ENCODE measurements at places on chromosomes 7 and 10. TPM values are rescaled to one million over a fixed set of nuclear protein-coding genes. Genes with fewer than 3 reads are reported as not detected.

- DNase-seq: peak; percentile 39
Measured at GRCh38 chr10:133276435-133277201, at the start of gene ADAM8. Gene ADAM8, minus strand, starts transcription at chr10:133276868. Its CDS starts 51 bp downstream, at chr10:133276817.

DNA sequence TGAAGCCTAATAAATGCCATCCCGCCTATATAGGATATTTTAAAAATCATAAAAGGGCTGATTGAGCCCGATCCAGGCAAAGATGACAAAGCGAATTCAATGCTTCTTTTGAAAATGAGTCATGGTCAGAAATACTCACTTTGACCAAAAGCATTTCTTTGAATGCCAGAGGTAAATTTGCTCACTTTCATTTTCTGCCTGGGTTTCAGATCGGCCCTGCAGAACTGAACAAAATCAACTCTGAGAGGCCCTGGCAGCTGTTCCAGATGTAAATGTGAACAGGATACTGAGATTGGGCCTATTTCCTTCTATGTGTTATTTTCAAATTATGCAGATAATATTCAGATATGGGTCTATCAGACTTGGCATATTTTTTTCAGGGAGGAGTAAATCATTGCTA, 114.8 kb upstream of the ARID5B start:
- peak; percentile 53 for DNase-seq

DNA sequence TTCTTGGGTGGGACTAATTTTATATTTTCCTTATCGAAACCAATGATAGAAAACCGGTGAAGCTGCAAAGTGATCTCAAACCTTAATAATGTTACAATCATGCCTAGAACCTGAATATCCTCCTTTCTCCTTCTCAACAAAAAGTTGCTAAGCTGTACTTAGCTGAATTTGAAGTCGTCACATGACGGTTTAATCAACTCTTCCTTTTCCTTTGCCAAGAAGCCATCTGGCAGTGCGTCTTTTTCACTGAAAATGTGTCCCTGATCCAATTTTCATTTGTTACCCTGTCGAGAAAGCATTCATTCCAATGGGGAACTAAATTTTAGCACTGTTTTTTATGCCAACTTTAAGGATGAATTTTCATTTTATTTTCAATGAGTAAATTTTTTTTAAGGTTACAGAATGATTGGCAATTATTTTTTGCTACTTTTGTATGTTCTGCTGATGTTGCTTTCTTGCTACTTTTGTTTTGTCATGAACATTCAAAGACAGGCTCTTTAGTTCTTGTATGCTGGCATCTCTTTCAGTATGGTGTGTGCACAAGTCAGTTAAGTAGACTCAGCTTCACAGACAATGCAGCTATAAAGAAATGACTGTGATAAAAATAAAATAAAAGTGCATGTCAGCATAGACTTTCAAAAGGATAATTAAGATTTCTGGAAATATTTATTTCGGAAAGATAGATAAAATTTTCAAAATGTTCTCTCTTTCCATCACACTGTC, 980.0 kb downstream of the DNAJB9 start:
- DNase-seq: no peak

GRCh38 chr10:70354556-70354955, 27.9 kb downstream of the LRRC20 start:
- DNase-seq: no peak

DNA sequence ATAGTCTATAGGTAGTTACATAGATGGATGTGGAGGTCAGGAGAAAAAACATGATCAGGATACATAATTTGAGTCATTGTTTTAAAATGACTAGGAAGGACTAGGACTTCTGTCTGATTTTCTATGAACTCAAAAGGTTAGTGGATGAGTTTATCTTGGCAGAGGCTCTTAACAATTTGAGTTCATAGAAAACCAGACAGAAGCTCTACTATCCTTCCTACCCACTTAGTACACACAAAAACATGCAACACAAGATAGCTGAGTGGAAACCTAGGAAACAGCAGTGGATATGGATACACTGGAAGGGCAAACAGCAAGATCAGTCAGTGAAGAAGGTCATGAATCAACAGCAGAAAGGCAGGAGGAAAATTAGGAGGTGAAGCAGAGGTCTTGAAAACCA, 84.6 kb downstream of the VPS50 start:
- no peak for DNase-seq

GRCh38 chr7:143415742-143416397, 7.2 kb upstream of the EPHA1 start:
- no peak for DNase-seq

- DNase-seq: no peak
Measured at GRCh38 chr10:97736403-97736901, 476 bp upstream of the ZFYVE27 start.

DNA sequence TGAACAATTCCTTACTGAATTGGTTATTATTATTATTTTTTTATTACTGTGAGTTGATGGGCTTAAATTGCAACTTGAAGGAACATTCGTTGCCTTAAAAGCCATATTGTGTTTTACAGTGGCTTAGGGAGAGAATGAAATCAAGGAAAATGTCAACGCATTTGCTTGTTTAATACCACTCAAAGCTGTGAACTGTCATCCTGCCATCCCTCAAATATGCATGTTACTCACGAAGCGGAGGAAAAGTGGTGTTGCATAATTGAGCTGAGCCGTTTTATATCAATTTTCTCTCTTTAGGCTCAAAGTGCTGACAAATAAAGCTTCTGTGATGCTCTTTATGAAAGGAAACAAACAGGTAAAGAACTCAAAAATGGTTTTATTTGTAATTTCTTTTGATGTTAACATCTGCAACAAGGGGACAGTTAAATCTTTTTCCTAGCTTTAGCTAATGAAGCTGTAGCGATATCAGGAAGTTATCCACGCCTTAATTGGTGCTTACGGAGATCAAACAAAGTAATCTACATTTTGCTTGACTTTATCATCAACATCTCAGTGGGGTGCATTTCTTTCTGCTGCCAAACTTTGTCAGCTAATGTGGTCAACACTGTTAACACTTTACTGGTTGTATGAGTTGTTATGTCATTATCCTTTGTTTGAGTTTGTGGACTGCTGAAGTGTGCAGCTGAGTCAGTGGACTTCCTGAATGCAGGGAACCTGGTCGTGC, 33.1 kb downstream of the GLRX3 start:
- peak; percentile 57 for DNase-seq

GRCh38 chr7:1112625-1113547, 25.0 kb downstream of the GPER1 start:
- no peak for DNase-seq

- no peak for DNase-seq
Measured at GRCh38 chr7:14833707-14834106, 68.8 kb downstream of the DGKB start.

- DNase-seq: no peak
Measured at GRCh38 chr10:123774132-123774742, 108.1 kb downstream of the GPR26 start.

DNA sequence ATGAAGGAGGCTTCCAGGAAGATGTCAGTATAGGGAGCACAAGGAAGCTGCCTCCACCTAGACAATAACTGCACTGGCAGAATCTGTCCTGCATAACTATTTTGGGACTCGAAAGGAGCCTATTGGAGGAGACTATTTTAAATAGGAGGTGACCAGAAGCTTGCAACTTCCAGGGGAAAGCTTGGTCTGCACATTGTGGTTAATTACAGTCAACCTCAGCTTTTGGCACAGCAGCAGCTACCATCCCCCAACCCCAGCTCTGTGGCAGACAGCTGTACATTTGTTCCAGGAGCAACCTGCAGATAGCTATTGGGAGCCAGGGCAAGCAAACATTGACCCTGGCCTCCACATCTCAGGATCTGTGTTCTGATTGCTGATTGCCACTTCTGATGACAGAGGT, 46.3 kb upstream of the NANOS1 start:
- no peak for DNase-seq

DNA sequence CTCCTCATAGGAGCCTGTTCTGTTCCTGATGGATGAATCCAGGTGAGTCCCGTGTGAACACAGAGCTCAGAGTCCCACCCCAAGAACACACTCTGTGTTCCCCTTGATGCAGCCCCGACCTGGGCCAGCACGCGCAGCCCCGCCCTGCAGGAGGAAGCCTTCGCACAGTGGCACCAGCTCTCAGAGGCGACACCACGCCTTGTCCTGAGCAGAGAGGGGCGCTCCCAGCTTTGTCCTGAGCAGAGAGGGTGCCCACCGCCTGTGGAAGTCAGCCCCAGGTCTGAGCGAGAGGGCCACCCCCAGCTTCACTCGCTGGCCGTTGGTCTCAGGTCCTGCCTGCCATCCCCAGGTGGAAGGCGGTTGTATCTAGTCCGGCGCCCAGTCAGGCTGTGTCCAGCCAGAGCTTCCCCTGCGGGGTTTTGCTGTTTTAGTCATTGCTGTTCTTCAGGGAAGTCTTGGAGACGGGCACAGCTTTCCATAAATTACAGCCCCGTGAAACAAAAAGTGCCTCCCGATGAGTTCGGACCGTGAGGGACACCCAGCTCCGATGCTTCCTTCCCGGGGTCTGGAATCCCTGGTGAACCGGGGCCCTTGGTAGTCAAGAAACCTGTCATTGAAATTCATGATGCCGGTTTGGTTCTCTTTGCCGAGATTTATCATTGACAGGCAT, 43.6 kb downstream of the NKX6-2 start:
- DNase-seq: no peak

DNA sequence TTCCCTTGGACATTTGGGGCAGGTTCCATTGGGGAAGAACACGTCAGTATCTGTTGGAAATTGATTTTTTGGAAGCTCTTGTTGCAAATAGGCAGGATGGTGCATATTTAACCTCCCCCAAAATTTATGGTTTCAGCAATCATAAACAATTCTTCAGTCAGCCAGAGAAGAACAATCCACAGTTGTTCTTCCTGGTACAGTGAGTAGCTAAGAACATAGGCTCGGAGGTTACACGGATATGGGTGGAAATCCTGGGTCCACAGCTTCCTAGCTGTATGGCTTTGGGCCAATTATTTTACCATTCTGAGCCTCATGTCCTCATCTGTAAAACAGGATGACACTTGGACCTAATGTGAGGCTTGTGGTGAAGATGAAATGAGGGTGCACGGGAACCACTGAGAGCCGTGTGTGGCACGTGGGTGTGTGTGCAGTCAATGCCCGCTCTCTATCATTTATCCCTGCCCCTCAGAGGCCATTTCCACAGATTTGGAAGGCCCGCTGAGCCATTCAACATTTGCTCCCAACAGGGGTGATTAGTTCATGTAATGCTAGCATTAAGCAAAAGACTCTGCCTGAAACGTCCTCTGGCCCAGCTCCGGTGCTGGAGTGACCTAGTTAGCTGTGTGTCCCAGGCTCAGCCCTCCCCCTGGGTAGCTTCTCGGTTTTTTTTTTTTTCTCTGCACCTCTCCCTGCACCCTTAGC, 9.7 kb downstream of the CAMK1D start:
- no peak for DNase-seq

DNA sequence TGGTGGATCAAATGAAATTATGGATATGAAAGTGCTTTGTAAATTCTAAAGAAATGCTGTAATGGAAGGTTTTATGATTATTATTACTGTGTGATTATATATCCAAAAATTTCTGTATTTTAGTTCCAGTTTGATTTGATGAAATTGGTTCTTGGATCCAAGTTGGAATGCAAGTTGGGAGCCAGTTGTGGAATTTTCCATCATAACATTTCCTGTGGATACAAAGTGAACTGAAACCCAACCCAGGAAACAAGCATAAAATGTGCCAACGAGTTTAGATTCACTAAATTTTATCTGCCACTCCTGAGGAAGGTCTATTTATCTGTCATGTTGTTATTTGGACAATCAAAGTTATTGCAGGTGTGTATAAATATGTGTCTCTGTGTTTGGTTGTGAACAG, 131.4 kb upstream of the MDFIC start:
- no peak for DNase-seq

DNA sequence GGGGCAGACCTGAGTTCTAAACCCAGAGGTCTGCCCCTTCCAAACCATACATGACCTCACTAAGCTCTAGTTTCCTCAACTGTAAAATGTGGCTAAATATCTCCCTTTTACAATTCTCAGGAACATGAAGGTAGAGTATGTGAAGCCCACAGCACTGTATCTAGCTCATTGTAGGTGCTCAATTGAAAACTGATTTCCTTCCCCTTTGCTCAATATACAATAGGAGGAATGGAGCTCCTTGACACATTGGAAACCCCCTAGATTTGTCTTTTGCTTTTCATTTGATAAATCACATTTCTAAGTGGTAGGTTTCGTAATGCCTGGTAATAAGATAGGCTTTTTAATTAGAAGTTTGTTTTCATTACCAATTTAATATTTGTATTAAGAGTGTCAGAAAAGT, 153.3 kb downstream of the ARID5B start:
- DNase-seq: no peak

GRCh38 chr10:114629083-114629823, 28.8 kb downstream of the ABLIM1 start:
- DNase-seq: no peak

DNA sequence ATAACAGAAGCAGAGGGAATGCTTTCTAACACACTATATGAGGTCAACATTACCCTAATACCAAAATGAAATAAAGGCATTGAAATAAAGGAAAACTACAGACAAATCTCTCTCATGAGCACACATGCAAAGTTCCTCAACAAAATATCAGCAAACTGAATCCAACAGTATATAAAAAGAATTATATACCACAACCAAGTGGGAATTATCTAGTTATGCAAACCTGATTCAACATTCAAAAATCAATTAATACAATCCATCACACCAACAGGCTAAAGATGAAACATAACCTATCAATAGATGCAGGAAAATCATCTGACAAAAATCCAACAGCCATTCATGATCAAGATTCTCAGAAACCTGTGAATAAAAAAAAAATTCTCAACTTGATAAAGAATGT, 34.5 kb downstream of the LMBR1 start:
- DNase-seq: no peak

DNA sequence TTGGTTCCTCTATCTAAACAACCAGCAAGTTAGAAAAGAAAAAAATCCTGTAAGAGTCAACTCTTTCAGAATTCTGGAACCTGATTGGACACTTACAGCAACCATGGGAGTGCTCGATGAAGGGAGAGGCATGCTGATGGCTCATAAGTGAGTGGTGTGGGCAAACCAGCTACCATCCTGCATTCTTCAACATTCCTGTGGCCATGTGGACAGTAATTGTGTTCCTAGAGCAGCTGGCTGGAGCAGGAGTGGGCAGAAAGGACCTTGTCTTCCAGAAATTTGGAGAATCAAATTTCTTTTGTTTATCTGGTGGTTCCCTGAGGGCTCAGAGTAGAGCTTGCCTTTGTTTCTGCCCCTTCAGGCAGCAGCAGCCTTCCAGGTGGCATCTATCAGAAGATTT, 22.5 kb upstream of the MYL7 start:
- peak; percentile 89 for DNase-seq

Gene ASL
- 73.8 TPM for total RNA-seq

Gene UCMA
- not detected for total RNA-seq

Gene SEMA3D
- total RNA-seq: 0.95 TPM

Gene TAS2R4
- 0.18 TPM for total RNA-seq

Gene NCF1
- total RNA-seq: not detected

Gene TUBAL3
- 0.23 TPM for total RNA-seq

Gene NXPH1
- total RNA-seq: not detected

Gene AKR1C4
- not detected for total RNA-seq

Gene MMD2
- not detected for total RNA-seq

Measured in Daoy (cell line).